ENCODE measurements at places on chromosomes 16 and 17.

GRCh38 chr17:43999024-43999423, 5.4 kb upstream of the NAGS start:
- DNase-seq, result no peak

- DNase-seq, result no peak
Measured at GRCh38 chr16:12178251-12178990, 201.9 kb downstream of the SNX29 start.

GRCh38 chr16:64869781-64870180, 252.1 kb downstream of the CDH11 start:
- DNase-seq, result no peak

DNA sequence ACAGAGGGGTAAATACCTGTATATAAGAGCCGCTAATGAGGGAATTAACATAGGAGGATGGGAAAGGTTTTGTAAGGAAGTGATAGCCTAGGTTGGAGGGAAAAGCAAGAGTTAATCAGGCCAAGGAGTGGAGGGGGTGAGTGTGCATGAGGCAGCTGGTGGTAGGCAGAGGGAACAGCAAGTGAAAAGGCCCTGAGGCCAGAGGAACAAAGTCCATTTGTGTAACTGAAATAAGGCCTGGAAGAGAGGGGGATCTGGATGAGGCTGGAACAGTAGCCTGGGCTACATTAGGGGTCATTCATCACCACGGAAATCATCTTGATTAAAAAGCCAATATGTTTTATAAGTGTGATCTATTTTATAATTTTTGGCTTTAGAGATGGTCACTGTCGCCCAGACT, 45.7 kb downstream of the FZD2 start:
- DNase-seq, result no peak

DNA sequence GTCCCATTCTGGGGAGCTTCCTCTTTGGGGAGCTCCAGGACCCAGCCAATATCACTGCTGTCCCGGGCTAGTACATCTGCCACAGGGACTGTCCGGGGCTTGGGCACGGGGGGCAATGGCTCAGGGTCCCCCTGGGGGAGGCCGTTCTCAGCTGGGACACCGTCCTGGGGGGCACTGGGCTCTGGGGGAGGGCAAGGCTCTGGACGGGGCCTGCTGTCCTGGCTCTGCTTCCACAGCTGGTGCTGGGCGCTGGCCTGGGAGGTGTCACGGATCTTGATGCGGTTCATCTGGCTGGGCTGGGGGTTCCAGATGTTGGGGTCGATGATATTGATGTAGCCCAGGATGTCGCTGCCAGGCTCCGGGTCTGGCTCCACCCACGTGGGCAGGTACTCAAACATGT, 26.1 kb downstream of the SLC5A10 start:
- DNase-seq, result no peak

DNA sequence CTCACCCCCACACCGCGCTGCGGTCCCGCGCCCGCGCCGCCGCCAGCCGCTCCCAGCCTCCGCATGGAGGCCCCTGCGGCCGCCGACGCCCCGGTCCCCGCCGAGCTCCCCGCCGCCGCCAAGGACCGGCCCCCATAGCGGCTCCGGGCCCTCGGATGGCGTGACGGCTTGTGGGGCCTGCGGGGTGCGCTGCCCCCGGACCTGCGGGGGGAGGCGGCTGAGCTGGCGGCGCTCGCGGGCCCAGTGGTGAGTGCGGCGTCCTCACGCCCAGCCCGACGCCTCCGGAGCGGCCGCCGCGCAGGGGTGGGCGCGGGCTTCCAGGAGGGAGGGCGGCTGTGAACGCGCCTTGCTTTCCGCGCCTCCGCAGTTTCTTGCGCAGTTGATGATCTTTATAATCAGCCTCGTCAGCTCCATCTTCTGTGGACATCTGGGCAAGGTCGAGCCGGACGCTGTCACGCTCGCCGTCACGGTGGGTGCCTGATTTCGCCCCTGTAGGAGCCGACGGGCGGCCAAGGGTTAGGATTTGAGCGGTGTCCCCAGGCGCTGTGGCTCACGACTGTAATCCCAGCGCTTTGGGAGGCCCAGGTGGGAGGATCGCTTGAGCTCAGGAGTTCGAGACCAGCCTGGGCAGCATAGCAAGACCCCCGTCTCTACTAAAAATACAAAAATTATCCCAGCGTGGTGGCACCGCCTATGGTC, 46.4 kb downstream of the SLC47A1 start:
- DNase-seq, result no peak

DNA sequence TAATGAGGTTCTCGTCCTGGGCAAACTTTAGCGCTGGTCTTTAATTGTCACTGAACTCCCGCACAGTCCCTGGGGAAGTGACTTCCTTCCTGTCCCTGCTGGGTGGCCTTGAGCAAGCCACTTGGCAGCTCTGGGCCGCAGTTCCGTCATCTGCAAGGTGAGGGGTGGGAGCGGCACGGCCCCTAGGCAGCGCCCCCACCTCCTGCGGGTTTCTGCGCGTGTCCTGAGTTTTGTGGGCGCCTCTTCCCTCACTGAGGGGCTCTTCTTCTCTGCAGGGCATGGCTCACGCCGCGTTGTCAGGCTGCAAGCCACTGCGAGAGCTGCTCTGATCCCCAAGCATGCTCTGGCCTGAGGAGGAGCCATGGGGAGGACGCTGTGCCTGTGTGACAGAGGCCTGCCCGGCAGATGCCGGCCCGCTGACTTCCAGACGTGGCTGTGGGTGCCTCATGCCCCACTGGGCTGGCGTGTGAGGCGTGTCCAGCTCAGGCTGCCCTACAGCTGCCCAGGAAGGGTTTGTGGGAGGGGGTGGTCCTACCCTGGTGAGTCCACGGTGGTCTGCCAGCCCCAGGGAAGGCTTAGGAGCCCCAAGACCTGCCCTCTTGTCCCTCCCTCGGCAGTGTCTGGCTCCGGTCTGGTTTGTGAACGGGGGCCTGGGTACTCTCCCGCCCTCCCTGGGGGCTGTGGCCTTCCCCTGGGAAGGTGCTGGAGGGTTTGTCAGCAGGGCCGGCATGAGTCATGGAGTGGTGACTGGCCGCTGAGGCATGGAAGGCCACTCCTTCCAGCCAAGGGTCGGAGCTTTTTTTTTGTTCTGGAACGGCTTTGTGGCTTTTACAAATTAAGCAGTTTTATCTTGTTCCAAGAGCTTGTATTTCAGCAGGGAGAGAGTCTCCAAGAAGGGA, 182.0 kb downstream of the SEC14L1 start:
- DNase-seq, result peak; percentile 91

DNA sequence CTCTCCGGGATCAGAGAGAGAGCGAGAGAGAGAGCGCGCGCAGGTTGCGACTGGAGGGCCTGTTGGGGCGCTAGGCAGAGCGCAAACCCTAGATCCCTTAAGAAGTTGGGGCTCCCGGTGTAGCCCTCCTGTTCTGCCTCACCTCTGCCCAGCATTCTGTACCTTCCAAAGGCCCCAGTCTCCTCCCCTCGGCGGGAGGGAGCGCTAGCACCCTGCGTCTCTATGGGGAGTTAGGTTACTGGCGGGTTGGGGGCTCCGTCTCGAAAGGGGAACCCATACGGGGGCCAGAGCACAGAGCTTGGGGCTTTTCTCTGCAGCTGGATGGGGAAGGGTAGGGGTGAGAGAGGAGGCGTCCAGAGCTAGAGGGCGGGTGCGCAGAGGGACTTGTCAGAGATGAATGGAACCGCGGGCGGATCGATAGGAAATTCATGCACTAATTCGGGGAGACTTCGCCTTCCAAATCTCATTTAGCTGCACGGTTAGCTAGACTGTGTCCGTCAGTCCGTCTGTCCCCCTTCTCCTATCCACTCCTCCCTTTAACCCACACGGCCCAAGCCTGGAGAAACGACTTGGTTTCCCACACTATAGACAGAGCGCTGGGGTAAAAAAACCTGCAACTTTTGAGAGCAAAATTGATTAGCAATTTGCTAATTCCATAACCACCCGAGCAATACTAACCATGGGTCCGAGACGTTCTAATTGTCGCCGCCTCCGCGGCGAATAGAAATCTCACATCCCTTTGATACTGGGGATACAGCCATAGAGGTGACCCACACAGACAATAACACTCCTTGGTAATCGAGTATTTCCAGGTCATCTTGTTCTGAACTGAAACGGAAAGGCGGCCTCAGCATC, 693 bp upstream of the HOXB4 start:
- DNase-seq, result no peak
